ENCODE measurements at places on chromosomes 7 and 10.

DNA sequence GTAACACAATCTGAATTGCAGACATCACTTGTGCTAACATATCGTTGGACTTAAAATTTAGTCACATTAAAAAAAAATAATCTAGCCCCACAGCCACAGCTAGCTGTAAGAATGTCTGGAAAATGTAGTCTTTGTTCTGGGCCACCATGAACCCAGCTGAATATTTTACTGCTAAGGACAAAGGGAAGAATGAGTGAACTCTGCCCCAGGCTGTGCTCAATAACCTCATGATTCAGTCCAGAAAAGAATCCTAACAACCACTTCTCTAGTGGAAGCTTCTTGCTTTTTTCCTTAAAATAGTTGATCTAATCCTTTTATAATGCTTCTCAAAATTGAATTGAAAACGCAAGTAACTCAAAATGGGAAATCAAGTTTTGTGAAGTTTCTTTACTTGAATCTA is 25.6 kb upstream of the SOSTDC1 start:
- no peak for DNase-seq

GRCh38 chr7:100546129-100546925 is 7.3 kb downstream of the AGFG2 start:
- DNase-seq, result no peak

GRCh38 chr7:13055732-13056368 is 368.4 kb downstream of the ARL4A start:
- no peak for DNase-seq

- DNase-seq, result no peak
These were observed 37.1 kb downstream of the PRTFDC1 start for GRCh38 chr10:24915304-24915703.

GRCh38 chr7:101395376-101395775 is 32.7 kb downstream of the COL26A1 start:
- no peak for DNase-seq

DNA sequence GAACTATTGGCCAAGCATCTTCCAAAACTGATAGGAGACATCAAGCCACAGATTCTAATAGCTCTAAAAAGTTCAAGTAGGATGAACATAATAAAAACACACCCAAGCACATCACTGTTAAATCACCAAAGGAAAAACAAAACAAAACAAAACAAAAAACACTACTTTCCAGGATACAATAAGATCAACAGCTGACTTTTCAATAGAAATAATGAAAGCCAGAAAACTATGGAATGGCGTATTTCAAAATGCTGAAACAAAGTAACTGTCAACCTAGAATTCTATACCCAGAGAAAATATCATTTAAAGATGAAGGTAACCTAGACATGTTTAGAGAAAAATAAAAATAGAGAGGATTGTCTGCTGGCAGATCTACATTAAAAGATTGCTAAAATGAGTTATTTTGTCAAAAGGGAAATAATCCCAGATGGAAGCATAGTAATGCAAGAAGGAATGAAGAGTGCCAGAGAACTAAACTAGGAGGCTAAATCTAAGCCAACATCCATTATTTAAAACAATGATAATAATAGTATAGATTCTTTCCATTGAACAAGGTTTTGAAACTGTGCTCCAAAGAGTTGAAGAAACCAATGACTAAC is 13.9 kb downstream of the TUBAL3 start:
- DNase-seq, result no peak

DNA sequence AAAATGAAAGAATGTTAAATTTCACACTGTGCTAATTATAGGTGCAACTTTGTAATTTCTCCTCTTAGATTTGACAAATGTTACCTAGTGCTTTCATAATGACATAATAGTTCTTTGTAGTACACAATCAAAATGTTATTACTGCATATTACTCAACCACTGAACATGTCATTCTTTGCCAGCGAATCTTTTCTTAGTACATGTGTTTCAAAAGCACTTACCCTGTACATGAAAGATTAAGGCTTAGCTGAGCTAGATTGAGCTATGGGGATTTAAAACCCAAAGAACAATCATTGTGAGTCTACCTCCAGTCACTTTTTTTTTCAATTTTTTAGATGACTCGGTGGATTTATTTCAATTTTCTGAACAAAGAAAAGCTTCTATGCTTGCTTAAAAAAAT is 123.5 kb upstream of the FERD3L start:
- DNase-seq, result no peak

DNA sequence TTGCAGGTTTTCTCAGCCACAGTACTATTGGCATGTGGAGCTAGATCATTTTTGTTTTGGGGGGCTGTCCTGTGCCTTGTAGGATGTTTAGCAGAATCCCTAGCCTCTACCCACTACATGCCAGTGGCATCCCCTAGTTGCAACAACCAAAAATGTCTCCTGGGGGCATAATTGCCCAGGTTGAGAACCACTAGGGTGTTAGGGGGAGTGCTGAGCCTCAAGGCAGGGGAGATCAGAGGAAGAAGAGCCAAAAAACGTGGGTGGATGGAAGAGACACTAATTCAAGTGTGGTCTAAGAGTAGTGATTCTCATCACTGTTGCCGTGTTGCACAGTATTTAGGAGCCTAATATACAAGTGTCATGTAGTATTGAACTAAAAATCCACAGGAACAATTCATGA is 31.7 kb upstream of the CCNY start:
- no peak for DNase-seq

GRCh38 chr10:93281367-93281720 is 200.8 kb downstream of the MYOF start:
- no peak for DNase-seq

GRCh38 chr10:104273899-104274575 is 5.1 kb downstream of the GSTO2 start:
- DNase-seq, result no peak

- DNase-seq, result no peak
These were observed 753.3 kb upstream of the LRRN3 start for GRCh38 chr7:110337646-110338045.

- DNase-seq, result no peak
These were observed 172.9 kb downstream of the PRKCQ start for GRCh38 chr10:6407034-6407721.
